ENCODE measurements at places on chromosomes 1 and 21. TPM values are rescaled to one million over a fixed set of nuclear protein-coding genes. Genes with fewer than 3 reads are reported as not detected.
A peak's percentile ranks its signal among the peaks of the same experiment; 100 is the strongest.

Gene DEPDC1
- 7.7 TPM for total RNA-seq

Gene CAPN2
- 179 TPM for total RNA-seq

Gene CHRM3
- total RNA-seq: 11.5 TPM

Gene GOLPH3L
- 18.7 TPM for total RNA-seq

Gene RHBDL2
- 15.1 TPM for total RNA-seq

Gene SELL
- 0.87 TPM for total RNA-seq

Gene PLXNA2
- total RNA-seq: 5.5 TPM

Gene CCDC190
- total RNA-seq: 0.19 TPM

- H3K27ac ChIP-seq: no peak overlapping the region
- no peaks in the 10 kb centered on the region for H3K27me3 ChIP-seq
- H3K4me3 ChIP-seq: no peak overlapping the region
- no peaks in the 10 kb centered on the region for H3K4me1 ChIP-seq
These were observed 24.5 kb downstream of the TP73 start for GRCh38 chr1:3676581-3677470.

- no peaks in the 10 kb centered on the region for H3K36me3 ChIP-seq
- no peak for DNase-seq
- peaks cover 2% of the 10 kb centered on the region for H3K4me1 ChIP-seq
- H3K27me3 ChIP-seq: no peaks in the 10 kb centered on the region
- H3K27ac ChIP-seq: no peak overlapping the region
- H3K4me3 ChIP-seq: no peak overlapping the region
These were observed 7.2 kb downstream of the AGMAT start for GRCh38 chr1:15577691-15578090.

DNA sequence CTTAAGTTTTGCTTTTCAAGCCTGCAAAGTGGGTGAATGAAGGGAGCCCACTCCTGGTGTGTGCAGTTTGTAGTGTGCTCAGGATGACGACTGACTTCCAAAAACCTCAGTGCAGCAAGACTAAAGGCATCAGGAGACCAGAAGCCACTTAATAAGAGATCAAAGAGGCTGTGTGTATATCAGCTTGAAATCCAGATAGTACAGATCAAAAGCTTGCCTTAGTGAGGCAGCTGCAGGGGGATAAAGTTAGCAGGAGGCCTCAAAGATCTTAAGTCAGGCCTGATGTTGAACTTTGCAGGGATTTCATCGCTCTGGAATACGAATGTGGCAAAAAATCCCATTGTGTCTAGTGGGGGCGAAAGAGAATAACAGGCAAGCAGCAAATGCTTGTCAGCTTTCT is 99.8 kb downstream of the PATJ start:
- no peak overlapping the region for H3K27ac ChIP-seq
- no peak for DNase-seq
- H3K4me3 ChIP-seq: no peak overlapping the region
- no peaks in the 10 kb centered on the region for H3K36me3 ChIP-seq
- no peaks in the 10 kb centered on the region for H3K4me1 ChIP-seq

GRCh38 chr1:74775735-74776134 is 42.8 kb downstream of the TYW3 start:
- H3K27ac ChIP-seq: no peak overlapping the region
- no peak for DNase-seq
- no peaks in the 10 kb centered on the region for H3K4me1 ChIP-seq

GRCh38 chr1:153375511-153375910 is at the start of gene S100A12:
Gene S100A12 (minus strand): TSS chr1:153375621. CDS start chr1:153374592, 1,029 bp downstream.
- H3K4me3 ChIP-seq: no peak within 1 kb of the TSS
- H3K4me1 ChIP-seq: no peaks in the 10 kb centered on the region
- H3K27ac ChIP-seq: no peak within 1 kb of the TSS

DNA sequence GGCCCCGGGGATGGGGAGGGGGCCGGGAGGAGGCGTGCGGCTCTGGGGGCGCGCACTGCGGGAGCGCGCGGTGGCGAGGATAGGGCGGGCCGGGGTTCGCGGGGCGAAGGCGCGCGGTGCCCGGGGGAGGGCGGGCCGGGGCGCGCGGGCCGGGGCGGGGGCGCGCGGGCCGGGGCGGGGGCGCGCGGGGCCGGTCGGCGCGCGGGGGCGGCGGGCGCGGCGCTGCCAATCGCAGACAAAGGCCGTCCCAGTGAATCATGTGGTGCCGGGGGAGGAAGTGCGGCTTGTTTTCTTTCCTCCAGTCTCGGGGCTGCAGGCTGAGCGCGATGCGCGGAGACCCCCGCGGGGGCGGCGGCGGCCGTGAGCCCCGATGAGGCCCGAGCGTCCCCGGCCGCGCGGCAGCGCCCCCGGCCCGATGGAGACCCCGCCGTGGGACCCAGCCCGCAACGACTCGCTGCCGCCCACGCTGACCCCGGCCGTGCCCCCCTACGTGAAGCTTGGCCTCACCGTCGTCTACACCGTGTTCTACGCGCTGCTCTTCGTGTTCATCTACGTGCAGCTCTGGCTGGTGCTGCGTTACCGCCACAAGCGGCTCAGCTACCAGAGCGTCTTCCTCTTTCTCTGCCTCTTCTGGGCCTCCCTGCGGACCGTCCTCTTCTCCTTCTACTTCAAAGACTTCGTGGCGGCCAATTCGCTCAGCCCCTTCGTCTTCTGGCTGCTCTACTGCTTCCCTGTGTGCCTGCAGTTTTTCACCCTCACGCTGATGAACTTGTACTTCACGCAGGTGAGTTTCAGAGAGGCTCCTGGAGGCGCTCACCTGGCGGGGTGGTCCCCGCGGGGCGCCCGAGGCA is at the start of gene GPR137B:
Gene GPR137B (plus strand): TSS at position 287 of the 851 bp plus-strand sequence. CDS start 84 bp downstream, at position 371.
- no peaks in the 10 kb centered on the region for H3K27me3 ChIP-seq
- peak within 1 kb of the TSS; percentile 75 for H3K4me3 ChIP-seq
- H3K4me1 ChIP-seq: peaks cover 2% of the 10 kb centered on the region
- H3K27ac ChIP-seq: peak within 1 kb of the TSS; percentile 60
- H3K36me3 ChIP-seq: no peaks in the 10 kb centered on the region
- peak; percentile 65 for DNase-seq

GRCh38 chr1:207470927-207471326 is 16.8 kb downstream of the CR2 start:
- no peaks in the 10 kb centered on the region for H3K27me3 ChIP-seq
- no peaks in the 10 kb centered on the region for H3K4me1 ChIP-seq
- H3K27ac ChIP-seq: no peak overlapping the region
- no peak overlapping the region for H3K4me3 ChIP-seq
- H3K36me3 ChIP-seq: no peaks in the 10 kb centered on the region

DNA sequence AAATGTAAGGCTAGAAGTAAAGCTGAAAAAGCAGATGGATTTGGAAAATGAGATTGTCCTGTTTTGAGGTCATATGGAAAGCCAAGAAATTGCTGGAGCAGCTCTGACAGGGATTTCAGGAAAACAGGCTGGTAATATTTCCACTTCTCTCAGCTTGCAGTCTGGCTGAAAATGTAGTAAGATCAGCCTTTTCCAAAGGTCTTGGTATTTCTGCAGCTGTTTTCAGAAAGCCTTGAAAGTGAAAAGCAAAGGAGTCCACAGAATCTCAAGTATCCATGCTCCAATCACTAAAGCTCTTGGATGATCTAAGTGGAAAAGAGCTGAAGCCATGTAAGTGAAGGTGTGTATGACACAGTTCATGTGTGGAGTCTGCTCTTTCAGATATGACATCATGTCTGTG is 41.6 kb upstream of the APOBEC4 start:
- H3K27me3 ChIP-seq: no peaks in the 10 kb centered on the region
- H3K27ac ChIP-seq: no peak overlapping the region
- H3K36me3 ChIP-seq: no peaks in the 10 kb centered on the region
- DNase-seq: no peak
- H3K4me1 ChIP-seq: no peaks in the 10 kb centered on the region

- H3K4me1 ChIP-seq: peaks cover 4% of the 10 kb centered on the region
- peak overlapping the region; percentile 43 for H3K4me3 ChIP-seq
- no peak for DNase-seq
- no peaks in the 10 kb centered on the region for H3K36me3 ChIP-seq
- no peak overlapping the region for H3K27ac ChIP-seq
- H3K27me3 ChIP-seq: no peaks in the 10 kb centered on the region
These were observed 48.3 kb downstream of the SIM2 start for GRCh38 chr21:36747041-36747814.

DNA sequence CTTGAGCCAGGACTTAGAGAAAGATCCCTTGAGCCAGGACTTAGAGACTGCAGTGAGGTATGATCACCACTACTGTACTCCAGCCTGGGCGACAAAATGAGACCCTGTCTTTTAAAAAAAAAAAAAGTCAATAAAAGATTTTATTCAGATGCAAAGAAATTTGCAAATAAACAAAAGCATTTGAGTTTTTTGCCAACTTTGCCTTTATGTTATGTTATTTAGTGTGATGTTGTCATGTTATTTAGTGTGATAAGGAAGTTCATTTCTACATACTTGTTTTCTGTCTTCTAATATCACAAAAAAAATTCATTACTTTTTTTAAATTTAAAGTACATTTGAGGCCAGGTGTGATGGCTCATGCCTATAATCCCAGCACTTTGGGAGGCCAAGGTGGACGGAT is 9.0 kb downstream of the RAD54L start:
- H3K36me3 ChIP-seq: no peaks in the 10 kb centered on the region
- H3K27me3 ChIP-seq: no peaks in the 10 kb centered on the region
- H3K27ac ChIP-seq: no peak overlapping the region

GRCh38 chr1:30936541-30937171 is 28.1 kb upstream of the SDC3 start:
- H3K27ac ChIP-seq: no peak overlapping the region
- no peaks in the 10 kb centered on the region for H3K4me1 ChIP-seq
- H3K36me3 ChIP-seq: no peaks in the 10 kb centered on the region

DNA sequence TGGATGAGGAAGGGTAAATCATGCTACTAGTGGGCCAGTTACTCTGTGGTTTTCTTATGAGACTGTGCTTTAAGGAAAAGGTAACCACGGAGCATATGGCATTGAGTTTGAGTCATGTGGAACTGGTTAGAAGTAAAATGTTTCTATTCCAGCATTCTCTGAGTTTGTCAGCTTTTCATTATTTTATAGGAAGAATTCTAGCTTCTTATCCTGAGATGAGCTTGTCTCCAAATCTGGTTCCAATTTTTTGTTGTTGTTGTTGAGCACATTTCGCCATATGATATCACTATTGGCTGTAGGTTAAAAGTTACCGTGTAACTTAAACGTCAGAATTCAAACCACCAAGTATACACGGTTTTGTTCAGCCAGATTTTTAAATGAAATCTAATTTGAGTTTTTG is 69.9 kb downstream of the ATF6 start:
- H3K27ac ChIP-seq: peak overlapping the region; percentile 15
- H3K27me3 ChIP-seq: no peaks in the 10 kb centered on the region
- DNase-seq: no peak
- peaks cover 14% of the 10 kb centered on the region for H3K4me1 ChIP-seq
- H3K4me3 ChIP-seq: no peak overlapping the region
- no peaks in the 10 kb centered on the region for H3K36me3 ChIP-seq

DNA sequence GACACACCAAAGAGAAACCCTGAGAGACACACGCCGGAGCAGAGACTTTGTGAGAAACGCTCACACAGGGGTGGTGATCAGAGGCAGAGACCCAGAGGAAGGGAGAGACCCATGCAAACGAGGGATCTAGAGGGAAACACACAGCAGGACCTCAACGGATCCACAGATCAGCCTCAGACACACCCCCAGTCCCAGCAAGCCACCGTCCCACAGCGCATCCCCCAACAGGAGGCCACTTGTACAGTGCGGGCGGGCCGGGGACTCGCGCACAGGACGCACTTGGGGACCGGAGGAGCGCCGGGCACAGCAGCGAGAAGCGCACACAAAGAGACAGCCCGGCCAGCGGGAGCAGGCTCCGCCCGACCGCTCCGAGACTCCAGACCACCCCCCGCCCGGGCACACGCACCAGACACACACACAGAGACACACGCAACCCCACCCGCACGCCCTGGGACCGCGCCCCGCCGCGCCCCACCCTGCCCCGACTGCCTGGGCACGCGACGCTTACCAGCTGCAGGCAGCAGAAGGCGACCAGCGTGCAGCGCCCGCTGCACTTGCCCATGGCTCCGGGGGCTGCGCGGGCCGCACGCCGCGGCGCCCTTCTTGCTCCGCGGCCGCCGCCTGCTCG is 587 bp downstream of the NKAIN1 start:
- no peak overlapping the region for H3K27ac ChIP-seq
- H3K4me1 ChIP-seq: peaks cover 9% of the 10 kb centered on the region
- H3K36me3 ChIP-seq: no peaks in the 10 kb centered on the region
- H3K27me3 ChIP-seq: no peaks in the 10 kb centered on the region
- H3K4me3 ChIP-seq: peak overlapping the region; percentile 41
- DNase-seq: peak; percentile 17

- peak overlapping the region; percentile 98 for H3K27ac ChIP-seq
- peak overlapping the region; percentile 97 for H3K4me3 ChIP-seq
- peaks cover 31% of the 10 kb centered on the region for H3K4me1 ChIP-seq
- DNase-seq: peak; percentile 81
- H3K27me3 ChIP-seq: no peaks in the 10 kb centered on the region
These were observed 717 bp downstream of the YBX1 start for GRCh38 chr1:42682739-42683531.

GRCh38 chr1:17205652-17206051 is 724 bp downstream of the PADI1 start:
- DNase-seq: no peak
- no peaks in the 10 kb centered on the region for H3K4me1 ChIP-seq

- H3K4me1 ChIP-seq: peaks cover 20% of the 10 kb centered on the region
- H3K36me3 ChIP-seq: no peaks in the 10 kb centered on the region
- no peaks in the 10 kb centered on the region for H3K27me3 ChIP-seq
- no peak for DNase-seq
- no peak overlapping the region for H3K4me3 ChIP-seq
- H3K27ac ChIP-seq: no peak overlapping the region
These were observed 3.6 kb upstream of the SMIM1 start for GRCh38 chr1:3768811-3769390.

GRCh38 chr1:176802316-176802715 is 339.3 kb downstream of the PAPPA2 start:
- no peaks in the 10 kb centered on the region for H3K36me3 ChIP-seq
- DNase-seq: no peak
- no peak overlapping the region for H3K27ac ChIP-seq
- H3K27me3 ChIP-seq: no peaks in the 10 kb centered on the region
- H3K4me3 ChIP-seq: no peak overlapping the region

DNA sequence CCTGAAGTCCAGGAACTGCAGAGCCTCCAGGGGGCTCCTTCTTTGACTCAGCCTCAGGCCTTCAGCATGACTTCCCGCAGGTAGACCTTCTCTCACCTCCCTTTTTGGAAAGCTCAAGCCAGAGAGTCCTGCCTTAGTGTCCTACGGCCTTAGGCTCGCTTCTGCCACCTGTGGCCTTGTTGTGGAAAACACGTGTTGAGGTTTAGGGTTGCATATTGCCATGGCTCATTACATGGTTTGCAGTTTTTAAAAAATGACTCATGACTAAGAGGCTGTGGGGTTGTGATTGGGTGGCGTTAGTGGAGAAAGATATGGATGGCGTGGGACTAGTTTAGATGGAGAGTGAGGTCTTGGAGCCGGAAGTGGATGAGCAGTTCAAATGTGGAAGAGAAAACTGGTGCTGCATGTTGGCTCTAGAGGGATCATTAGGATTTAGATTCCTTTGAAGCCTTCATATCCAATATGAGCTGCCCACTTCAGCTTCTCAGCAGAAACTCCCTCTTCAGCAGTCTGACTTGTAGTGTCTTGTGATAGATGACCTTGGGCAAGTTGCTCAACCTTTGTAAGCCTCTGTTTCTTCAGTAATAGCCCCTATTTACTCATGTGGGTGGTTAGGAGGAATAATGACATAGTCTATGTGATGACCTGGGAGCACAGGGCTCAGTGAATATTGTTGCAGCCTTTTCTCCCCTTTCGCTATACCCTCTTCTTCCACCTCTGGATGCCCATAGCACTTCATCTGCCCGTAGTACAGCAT is 6.5 kb upstream of the FGGY start:
- no peaks in the 10 kb centered on the region for H3K27me3 ChIP-seq
- H3K4me3 ChIP-seq: no peak overlapping the region
- H3K27ac ChIP-seq: no peak overlapping the region
- DNase-seq: no peak
- no peaks in the 10 kb centered on the region for H3K4me1 ChIP-seq
- H3K36me3 ChIP-seq: no peaks in the 10 kb centered on the region

GRCh38 chr1:94643819-94644218 is 102.3 kb upstream of the F3 start:
- H3K4me1 ChIP-seq: peaks cover 8% of the 10 kb centered on the region
- H3K27me3 ChIP-seq: no peaks in the 10 kb centered on the region
- H3K36me3 ChIP-seq: no peaks in the 10 kb centered on the region
- DNase-seq: no peak
- H3K4me3 ChIP-seq: no peak overlapping the region
